ENCODE measurements at places on chromosomes 5 and 9.

DNA sequence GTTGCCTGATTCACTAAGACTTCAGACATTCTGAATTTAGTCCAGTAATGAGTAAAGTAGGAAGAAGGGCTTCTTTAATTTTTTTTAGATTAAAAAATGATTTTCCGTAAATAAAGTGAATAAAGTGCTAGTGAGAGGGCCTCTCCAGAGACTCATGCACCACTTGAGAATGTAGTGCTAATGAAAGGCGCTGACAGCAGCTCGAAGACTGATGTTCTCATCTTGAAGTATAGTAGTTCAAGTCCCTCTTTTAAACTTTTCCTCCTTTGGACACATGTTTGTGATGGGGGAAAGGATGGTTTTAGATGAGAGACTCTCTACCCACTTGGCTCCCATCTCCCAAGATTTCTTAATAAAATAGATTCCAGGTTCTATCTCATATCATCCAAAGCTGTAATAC lies 48.5 kb downstream of the G3BP1 start:
- DNase-seq, result no peak

DNA sequence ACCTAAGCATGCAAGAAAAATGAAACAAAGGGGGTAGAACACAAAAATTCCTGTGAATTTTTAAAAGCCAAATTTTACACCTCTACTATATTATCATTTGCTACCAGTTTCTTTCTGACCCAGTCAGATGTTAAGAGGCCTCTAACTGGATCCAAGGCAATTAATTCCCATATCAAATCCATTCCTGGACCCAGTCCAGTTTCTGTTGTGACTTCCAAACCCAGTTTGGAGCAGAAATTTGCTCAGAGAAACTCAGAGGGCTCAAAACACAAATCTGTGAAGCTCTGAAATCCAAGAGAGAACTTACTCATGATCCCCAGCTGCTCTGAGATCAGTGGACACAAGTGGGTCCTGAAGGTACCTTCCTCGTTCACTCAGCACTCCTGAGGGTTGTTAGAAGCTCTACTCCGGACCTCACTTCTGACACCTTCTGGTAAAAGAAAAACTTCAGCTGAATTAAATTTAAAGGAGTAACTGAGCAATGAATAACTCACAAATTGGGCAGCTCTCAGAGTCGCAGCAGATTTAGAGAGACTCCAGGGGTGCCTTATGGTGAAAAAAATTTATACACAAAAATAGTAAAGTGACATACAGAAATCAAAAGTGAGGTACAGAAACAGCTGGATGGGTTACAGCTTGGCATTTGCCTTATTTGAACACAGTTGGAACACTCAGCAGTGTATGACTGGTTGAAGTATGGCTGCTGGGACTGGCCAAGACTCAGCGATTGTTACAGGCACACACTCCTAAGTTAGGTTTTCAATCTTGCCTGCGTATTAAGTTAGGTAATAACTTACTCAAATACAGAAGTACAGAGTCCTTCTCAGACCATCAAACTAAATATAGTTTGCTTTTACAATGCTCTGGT lies 32.4 kb downstream of the INSL4 start:
- no peak for DNase-seq

GRCh38 chr9:81150016-81150625 lies 539.2 kb downstream of the TLE1 start:
- no peak for DNase-seq

DNA sequence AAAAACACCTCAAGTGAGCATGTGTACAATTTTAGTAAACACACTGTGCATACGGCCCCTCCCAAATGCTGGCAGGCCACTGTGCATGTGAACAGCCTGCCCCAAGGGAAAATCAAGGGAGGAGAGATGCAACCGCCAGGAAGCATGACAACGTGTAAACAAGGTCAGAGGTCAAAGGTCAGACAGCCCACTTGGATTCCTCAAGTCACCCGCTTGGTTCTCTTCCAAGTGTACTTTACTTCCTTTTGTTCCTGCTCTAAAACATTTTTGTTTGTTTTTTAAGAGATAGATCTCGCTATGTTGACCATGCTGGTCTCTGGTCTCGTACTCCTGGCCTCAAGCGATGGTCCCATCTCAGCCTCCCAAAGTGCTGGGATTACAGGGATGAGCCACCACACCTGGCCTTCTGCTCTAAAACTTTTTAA lies 126.7 kb upstream of the SHB start:
- no peak for DNase-seq

- no peak for DNase-seq
Observed at GRCh38 chr5:143645356-143645755, 166.6 kb upstream of the HMHB1 start.

DNA sequence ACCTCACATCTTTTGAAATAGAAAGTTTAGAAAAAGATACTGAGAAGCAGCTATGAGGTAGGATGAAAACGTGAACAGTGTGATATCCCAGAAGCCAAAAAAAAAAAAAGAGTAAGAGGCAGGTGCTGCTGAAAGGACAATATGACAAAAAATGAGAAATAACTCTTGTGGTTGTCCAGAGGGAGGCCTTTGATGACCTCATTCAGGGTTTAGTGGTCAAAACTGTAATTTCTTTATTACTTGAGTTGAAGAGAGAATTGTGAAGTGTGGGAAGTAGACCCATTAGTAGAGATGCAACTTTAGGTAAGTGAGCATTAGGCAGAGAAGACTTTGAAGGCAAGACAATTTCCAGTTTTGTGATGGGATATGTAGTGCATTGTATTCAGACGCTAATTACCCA lies 1306.3 kb upstream of the ACO1 start:
- no peak for DNase-seq

DNA sequence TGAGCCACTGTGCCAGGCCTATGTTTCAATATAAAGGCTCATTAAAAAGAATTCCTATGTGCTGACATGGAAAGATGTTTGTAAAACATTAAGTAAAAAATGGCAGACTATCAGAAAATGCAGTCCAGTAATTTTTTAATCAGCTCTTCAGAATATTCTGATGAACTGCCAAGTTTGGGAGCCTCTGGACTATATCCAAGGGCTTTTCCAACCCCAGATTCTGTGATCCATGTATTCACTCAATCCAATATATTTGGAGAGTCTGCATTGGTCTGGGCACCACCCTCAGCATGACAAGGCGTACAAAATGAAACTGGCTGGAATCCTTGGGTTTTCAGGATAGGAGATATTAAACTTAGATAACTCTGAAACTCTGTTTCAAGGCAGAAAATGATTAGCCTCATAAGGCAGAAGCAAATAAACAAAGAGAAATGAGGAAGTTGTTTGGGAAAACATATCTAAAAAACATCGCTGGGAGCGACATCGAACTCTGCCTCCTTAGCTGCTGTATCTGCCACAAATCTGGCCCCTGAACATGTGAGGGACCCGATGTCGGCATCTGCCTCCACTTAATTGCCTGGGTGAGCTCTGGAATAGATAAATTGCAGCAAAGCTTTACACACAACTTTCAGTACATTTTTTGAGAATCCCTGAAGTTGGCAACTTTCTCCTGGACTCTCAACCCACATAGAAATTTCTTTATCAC lies 14.4 kb downstream of the PDE6A start:
- no peak for DNase-seq

GRCh38 chr5:139562847-139563246 lies 1.7 kb downstream of the UBE2D2 start:
- DNase-seq, result no peak

GRCh38 chr9:130186051-130186450 lies 13.8 kb downstream of the NCS1 start:
- no peak for DNase-seq

GRCh38 chr9:111904891-111905291 lies 8.3 kb downstream of the UGCG start:
- DNase-seq, result no peak

- no peak for DNase-seq
Observed at GRCh38 chr9:120416781-120417427, 163.1 kb downstream of the CDK5RAP2 start.

- no peak for DNase-seq
Observed at GRCh38 chr9:112546149-112547012, 59.8 kb downstream of the KIAA1958 start.

DNA sequence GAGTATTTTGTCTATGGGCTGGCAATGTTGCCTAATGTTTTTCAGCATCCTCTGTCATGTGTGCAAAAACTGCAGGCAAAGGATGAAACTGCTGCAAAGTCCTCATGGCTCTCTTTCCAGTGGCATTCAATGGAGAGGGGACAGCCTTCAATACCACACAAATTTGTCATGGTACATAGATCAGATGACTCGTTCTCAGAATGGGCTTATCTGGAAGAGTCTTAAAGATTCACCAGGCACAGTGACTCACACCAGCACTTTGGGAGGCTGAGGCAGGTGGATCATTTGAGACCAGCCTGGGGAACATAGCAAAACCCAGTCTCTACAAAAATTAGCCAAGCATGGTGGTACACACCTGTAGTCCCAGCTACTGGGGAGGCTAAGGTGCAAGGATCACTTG lies 5.3 kb downstream of the CDKN2AIPNL start:
- DNase-seq, result no peak

GRCh38 chr9:75907329-75907728 lies 16.9 kb downstream of the PCSK5 start:
- no peak for DNase-seq

GRCh38 chr5:125006011-125006685 lies 259.7 kb upstream of the ZNF608 start:
- DNase-seq, result no peak

GRCh38 chr9:78874061-78874460 lies 577.1 kb downstream of the PSAT1 start:
- DNase-seq, result no peak

- DNase-seq, result no peak
Observed at GRCh38 chr5:123722451-123722850, 210.5 kb downstream of the CSNK1G3 start.

- no peak for DNase-seq
Observed at GRCh38 chr5:37836235-37836591, 3.6 kb downstream of the GDNF start.

DNA sequence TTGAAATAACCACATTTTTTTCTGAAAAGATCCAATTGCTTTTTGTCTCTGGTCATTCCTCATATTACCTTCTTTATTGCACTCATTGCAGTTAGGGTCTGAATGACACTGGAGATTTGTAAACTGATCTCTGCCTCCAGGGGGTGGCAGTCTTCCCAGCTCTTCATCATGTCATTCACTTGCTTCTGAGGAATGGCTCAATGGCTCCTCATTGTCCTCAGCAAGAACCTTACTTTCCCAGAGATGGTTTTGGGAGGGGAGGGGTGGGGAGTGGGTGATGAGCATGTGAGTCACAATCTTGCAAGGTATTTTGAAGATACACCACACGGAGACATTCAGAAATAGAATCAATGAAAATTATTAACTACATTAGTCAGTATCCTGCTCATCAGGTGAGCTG lies 159.8 kb upstream of the GAS1 start:
- DNase-seq, result no peak

- DNase-seq, result no peak
Observed at GRCh38 chr9:32881948-32882347, 98.6 kb downstream of the TMEM215 start.

DNA sequence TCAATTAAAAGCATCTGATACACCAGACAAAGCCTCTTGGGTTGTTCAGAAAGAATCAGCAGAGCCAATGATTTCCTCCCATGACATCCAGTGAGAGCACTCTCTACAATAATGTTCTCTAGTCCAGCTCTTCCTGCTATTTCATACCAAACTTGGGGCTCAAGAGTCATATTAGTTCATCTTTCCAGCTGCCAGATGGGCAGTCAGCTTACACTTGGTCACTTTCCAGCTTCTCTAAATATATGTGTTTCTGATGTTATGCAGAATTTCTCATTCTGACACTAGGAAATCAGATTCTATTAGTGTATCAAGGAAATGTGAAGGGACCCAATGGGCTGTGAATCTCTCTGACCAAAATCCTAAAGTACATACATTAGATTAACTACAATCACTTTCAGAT lies 148.9 kb downstream of the ENC1 start:
- no peak for DNase-seq

- DNase-seq, result no peak
Observed at GRCh38 chr5:158117467-158118160, 258.7 kb upstream of the CLINT1 start.

- no peak for DNase-seq
Observed at GRCh38 chr9:92726348-92726747, 38.3 kb downstream of the BICD2 start.

GRCh38 chr5:56023296-56023695 lies 28.5 kb upstream of the IL6ST start:
- no peak for DNase-seq

DNA sequence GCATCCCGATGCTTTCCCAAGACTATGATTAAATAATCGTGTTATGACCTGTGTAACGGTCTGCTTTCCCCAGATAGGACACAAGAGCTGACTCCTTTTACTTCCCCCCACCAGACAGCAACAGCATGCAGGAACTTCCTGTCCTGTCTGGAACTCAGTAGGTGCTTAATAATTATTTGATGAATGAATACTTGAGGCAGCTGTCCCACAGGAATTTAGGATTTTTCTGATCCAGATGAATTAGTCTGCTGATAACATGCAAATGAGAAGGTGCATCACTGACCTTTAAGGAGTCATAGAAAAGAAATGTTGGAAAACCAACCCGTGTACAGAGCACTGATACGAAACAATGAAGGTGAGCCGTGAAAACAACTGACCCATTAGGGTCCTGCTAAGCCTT lies 12.2 kb downstream of the RNF130 start:
- no peak for DNase-seq

DNA sequence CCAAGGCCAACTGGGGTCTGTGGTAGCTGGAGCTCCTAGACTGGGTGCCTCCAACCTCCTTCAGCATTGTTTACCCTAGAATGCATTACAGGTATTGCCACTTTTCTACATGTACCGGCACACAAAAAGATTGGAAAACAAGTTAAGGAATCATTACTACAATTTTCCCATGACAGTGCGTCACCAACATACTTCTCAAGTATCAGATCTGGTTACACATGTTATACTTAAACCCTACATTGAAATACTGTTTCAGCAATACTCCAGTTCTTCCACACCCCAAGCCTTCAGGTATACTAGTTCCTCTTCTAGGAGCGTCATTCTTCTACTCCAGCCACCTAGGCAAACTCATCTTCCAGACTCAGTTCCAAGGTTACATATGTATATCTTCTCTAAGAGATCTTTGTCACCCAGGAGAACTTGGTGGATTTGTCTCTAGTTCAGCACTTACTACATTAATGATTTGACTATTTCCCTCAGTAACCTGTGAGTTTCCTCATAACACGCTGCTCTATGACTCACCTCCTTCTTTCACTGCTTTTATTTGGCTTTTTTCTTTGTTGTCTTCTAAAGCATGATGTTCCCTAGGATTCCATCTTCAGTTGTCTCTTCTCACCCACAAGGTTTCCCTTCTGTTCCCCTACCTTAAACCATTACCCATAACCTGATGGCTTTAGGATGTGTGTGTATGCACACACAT lies 217.0 kb downstream of the AP3B1 start:
- DNase-seq, result no peak

DNA sequence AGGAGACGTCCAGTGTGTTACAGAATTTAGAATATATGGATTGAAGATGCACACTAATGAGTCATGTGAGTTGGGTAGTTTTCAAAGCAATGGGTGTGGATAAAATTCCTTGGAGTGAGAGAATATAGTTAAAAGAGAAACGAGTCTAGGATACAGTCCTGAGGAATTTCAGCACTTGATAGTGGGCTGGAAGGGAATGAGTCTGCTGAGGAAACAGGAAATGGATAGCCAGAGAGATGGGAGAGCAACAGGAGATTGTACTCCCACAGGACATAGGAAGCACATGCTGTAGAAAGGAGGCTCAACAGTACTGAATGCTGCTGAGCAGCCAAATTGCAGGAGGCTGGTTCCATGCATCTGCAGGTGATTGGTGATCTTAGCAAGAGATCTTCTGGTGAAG lies 68.1 kb downstream of the FBN2 start:
- no peak for DNase-seq

- DNase-seq, result no peak
Observed at GRCh38 chr5:30436691-30437090, 756.8 kb upstream of the CDH6 start.
